Cerebellar cortex (tissue), 1 donor: ENCODE measurements at places on chromosomes 3 and 15.

DNA sequence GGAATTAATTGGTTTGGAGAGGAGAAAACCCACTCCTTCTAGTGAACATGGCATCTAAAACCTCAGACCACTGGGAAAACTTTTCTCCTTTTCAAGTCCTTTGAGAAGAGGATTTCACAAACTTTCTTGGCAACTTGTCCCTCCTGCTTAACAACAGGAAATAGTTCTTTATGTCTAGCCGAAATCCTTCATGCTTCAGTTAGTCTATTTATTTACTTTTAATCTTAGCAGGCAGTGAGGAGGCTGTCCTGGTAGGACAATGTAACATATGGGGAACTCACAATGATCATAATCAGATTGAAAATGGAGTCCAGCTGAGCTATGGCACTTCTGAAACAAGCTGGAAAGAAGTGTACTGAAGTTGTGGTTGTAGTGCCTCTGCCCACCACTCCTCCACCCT, 50.6 kb downstream of the KY start:
- DNase-seq, result no peak

DNA sequence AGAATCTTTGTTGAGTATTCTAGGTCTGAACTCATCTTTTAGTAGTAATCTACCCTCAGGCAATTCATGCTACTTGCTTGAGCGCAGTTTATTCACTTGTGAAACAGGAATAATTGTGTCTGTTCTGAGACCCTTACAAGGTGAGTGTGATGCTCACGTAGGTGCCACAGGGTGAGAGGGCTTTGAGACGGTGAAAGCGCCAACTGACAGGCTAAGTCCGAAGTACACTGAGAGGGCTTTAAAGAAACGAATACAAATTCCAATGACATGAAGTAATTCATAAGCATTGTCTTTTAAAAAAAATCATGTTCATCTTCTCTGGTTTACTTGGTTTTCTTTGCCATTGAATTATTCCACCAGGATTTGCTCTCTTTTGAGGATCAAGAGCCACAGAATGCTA, 393.7 kb upstream of the RGMA start:
- no peak for DNase-seq

- DNase-seq, result no peak
Observed at GRCh38 chr3:53161820-53162671, 1.0 kb downstream of the PRKCD start.

DNA sequence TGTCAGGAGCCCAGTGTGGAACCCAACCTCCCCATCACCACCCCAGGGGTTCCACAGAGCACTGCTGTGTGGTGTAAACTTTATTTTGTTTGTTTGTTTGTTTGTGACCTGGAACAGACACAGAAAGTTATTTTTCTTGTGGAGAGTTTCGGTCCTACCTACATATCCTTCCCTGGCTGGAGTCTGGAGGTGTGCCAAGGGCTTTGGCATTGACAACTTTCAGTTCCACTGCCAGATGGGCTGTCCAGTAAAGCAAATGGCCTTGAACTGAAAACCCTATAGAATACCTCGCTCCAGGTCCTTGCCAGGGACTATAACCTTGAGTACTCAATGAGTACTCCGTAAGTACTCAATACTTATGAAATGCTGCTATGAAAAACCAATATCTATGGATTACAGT, 103.5 kb downstream of the MITF start:
- no peak for DNase-seq

GRCh38 chr3:43496740-43497375, 125.0 kb downstream of the ANO10 start:
- DNase-seq, result no peak

GRCh38 chr3:171984883-171985282, 54.5 kb upstream of the FNDC3B start:
- no peak for DNase-seq

- DNase-seq, result no peak
Observed at GRCh38 chr3:28850186-28850585, 430.7 kb upstream of the RBMS3 start.

GRCh38 chr15:50028326-50028725, 90.7 kb downstream of the ATP8B4 start:
- DNase-seq, result no peak

- no peak for DNase-seq
Observed at GRCh38 chr3:126896968-126897367, 85.9 kb upstream of the PLXNA1 start.

GRCh38 chr3:116048991-116049390, 396.3 kb downstream of the LSAMP start:
- peak; percentile 59 for DNase-seq

- no peak for DNase-seq
Observed at GRCh38 chr3:13040361-13041074, 32.7 kb downstream of the IQSEC1 start.

DNA sequence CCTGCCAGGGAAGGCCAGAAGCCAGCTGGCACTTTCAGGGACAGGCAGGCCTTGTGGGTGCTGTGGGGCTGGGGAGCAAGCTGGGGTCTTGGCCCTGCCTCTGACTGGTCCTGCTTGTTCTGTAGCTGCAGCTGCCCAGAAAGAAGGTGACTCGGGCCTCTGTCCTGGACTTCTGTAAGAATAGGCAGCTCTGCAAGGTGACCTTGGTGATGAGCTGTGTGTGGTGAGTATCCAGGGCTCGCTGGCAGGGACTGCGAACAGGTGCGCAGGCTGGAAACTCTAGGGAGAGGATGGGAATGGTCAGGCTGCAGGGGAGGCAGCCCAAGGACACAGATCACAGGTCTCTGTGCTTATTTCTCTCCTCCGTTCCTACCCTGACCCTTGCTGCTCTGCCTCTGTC, 31.2 kb downstream of the SLC22A14 start:
- no peak for DNase-seq

DNA sequence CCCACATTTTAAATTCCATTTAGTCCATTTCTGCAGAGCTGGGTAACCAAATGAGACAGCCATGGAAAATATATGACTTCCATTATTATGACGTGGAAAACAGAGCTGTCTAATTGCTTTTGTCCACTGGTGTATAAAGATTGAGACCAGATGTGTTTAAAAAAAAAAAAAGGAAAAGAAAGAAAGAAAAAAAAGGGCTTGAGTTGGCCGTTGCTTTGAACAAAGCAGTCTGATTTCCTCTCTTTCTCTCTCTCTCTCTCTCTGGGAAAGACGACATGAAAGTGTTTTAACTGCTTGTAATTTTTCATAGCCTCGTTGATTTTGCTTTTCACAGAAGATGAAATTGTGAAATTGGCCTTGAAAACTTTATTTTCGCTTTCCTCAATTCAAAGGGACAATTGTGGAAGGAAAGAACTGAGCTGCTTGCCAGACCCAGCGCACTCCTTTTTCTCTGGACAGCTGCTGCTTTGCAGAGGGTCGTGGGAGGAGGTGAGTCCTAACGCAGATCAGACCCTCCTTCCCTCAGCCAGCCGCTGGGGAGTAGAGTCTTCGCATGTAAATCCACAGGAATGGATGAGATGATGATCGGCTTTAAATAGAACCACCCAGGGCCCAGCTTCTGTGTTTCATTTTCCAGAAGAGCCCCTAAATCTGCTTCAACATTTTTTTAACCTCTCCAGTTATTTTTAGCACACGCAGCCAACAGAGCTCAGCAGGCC, 42.8 kb upstream of the UBE2E1 start:
- DNase-seq, result peak; percentile 51

GRCh38 chr3:94413336-94414108, 350.7 kb downstream of the NSUN3 start:
- no peak for DNase-seq

- no peak for DNase-seq
Observed at GRCh38 chr3:116097226-116097625, 348.1 kb downstream of the LSAMP start.

DNA sequence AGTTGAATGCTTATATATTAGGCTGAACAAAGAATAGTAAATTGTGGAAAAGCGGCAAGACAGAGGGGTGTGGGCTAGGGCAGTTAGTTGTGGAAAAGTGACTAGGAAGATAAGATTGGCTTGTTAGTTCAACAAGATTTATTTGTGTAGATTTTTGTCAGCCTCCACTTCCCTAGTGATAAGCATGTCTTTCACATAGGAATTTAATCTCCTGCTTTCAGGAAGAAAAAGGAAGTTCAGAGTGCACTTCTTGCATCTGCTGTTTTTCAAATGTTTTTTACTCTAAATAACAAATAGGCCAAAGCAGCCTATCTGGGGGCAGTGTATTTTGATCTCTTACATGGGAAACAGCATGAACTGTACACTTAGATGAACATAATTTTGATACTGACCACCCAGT, 919.9 kb downstream of the NAALADL2 start:
- no peak for DNase-seq
